ENCODE measurements at places on chromosomes 2 and 18.

DNA sequence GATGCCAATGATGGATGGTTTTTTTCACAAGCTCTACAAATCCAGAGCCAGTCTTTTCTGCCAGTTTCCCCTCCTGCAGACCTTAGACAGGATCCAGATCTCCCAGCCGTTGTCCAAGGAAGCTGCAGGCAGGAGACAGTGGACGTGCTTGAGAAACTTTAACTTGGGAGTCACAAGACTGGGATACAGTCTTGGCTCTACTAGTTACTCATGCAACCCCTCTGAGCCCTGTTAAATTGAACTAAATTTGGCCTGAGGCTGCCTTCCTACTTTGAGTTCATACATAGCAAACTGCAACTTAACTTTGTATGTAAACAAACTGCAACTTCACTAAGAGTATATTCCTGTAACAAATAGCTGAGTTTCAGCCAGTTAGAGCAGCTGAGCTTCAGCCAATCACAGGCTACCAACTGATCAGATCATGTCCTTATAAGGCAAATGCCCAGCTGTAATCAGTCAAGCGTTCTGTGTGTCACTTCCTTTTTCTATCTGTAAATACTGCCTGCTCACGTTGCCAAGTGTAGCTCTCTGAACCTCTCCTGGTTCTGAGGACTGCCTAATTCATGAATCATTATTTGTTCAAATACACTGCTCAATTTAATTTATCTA, 140.9 kb downstream of the CAPN13 start:
- DNase-seq = no peak

DNA sequence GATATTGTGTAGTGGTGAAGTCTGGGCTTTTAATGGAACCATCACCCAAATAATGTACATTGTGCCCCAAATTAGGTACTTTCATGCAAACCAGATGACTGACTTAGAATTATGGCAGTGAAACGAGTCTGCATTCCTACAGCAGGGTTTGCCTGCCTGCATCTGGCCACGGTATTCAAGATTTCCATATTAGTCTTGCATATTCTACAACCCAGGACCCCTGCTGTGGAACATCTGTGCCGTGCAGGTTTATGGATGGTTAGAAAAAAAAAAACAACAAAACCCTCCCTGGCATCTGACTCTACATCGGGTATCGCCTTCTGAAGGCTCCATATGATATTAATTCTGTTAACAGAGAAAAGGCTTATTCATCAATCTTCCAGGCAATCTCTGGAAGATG, 394.8 kb downstream of the DCDC2C start:
- no peak for DNase-seq

DNA sequence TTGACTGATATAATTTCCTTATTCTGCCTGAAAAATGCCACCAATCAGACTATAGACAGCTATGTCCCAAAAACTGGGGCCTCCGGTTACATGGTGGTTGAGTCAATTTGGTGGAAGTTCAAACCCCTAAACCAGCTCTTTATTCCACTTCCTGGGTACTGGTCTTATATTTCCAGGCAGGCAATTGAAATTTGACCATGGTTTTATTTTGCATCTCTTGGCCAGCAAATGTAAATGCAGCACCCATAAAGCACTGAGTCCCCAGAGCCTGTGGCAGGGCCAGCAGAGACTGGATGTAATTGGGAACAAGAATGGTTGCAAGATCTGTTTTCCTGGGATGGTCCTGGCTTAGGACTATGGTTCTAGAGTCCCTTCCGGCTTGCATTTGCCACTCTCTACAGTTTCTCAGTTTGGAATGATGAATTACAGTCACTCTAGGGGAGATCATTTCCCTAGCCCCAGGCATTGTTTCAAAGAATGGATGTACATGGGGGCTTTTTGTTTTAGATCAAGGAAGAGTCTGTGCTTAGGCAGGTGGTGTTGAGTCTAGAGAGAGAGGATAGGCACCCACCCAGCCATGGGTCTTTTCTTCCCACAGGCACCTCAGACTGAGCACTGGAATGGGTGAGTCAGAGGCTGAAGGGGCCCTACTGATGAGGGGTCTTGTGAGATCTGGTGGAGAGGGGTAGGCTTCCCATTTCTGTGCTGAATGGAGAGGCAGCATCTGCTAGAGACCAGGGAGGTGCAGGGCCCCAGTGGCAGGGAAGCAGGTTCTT, 108.4 kb upstream of the CDC42EP3 start:
- DNase-seq = no peak

GRCh38 chr2:126253669-126254068, 402.3 kb upstream of the GYPC start:
- no peak for DNase-seq

- DNase-seq = no peak
Measured at GRCh38 chr18:58038063-58038462, 6.0 kb upstream of the NEDD4L start.

DNA sequence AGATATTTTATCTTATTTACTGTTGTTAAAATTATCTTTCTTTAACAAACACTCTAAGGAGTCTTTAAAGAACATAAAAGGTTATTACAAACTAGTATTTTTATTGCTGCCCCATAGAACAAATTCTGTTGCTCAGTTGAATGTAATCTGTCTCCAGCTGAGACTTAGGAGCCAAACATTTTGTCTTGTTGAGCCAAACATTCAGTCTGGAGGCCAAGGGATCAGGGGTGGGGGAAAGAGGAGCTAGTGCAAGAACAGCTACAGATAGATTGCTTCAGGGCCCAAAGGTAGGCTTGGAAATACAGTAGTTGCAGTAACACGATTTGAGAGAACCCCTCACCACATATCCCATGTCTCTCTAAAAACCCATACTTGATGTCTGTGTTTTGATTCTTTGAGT, 51.2 kb downstream of the TPGS2 start:
- DNase-seq = no peak

- no peak for DNase-seq
Measured at GRCh38 chr2:235803028-235803427, 309.2 kb downstream of the AGAP1 start.

- DNase-seq = no peak
Measured at GRCh38 chr2:99845296-99845695, 297.1 kb downstream of the AFF3 start.

DNA sequence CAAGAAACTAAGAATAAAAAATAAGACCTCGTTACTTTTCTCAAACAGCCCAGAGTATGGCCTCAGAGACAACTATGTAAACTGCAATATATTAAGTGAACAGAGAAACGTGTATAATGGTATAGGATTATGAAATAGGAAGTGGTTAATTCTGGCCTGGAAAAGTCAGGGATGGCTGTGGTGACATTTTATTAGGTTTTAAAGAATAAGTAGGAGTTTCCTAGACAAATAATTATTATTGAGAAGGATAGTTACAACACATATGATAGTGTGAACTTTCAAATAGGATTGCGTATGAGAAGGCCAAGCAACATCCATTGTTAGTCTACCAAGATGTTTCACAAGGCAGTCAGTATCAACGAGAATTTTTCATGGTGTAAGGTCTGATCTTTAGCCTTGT, 244.1 kb downstream of the LPIN1 start:
- DNase-seq = no peak

GRCh38 chr2:113080134-113080533, 12.4 kb downstream of the IL1F10 start:
- DNase-seq = peak; percentile 38

DNA sequence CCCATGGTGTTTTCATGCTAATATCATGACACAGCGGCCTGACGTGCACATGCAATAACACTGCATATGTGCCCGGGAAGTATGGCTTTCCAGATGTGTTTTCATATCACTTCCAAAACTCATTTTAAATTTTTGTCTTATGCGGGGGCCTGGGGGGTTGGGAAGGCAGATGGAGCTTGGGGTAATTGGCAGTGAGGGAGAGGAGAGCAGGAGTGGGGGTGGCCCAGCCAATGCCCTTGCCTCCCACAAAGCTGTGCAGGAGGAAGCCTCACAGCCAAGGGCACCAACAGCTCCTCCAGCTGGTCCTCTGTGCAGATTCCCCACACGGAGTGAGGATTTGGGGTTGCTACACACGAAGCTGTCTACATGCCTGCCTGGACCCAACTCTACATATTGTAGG, 805.2 kb downstream of the GALR1 start:
- DNase-seq = no peak

DNA sequence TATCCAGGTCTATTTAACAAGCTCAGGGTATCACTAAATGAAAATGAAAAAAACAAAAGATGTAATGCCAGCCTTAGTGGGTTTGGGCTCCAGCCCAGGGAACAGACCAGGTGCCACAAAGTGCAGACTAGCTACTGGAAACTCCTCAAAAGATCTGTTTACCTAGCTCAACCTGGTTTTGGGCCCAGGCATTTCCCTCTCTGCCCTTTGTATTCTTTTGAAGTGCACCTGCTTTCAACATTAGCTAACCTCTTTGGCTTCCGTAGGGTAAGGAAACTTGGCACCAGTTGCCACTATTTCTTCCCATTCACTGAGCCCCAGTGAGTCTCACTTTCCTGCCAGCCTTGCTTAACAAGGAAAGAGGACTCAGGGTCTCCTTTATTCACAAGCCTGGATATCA, 123.6 kb upstream of the CDCA7 start:
- no peak for DNase-seq

GRCh38 chr2:65666156-65666725, 233.8 kb upstream of the SPRED2 start:
- no peak for DNase-seq

DNA sequence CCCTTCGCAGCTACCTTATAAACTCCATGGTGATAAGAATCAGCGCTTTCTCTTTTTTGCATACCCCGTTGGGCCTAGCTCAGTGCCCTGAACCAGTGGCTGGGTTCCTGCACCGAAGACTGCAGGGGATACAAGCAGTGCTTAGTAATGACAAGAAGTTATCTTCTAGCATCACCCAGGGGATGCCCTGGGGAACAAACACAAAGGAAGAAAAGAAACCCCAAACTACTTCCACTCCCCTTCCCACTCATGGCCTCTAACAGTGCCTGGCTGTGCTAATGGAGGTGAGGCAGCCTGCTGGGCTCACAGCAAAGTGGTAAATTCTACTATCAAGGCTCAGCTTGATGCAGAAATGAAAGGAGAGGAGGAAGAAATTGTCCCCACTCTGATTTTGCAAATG, 314.7 kb downstream of the TXNL1 start:
- no peak for DNase-seq

DNA sequence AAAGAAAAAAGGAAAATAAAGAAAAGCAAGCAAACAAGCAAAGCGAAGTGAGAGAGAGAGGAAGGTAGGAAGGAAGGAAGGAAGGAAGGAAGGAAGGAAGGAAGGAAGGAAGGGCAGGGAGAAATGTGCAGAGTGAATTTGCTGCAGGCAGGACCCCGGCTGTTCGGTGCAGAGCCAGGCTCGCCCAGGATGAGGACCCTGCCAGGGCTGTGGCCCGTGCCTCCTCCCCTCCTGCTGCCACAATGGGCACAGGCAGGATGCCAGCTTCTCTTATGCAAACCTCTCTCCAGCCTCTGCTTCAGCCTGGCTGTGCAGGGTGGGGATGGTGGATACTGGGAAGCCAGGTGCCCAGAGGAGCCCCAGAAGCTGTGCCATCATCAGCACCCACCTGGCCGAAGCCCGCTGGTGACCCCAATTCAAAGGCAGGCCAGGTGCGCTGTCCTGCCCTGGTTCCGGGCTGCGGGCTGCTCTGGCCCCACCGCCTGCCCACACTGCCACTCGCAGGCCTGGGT, 3.2 kb downstream of the GPR17 start:
- no peak for DNase-seq

- no peak for DNase-seq
Measured at GRCh38 chr2:181887045-181887444, 4.5 kb upstream of the ITPRID2 start.

- DNase-seq = no peak
Measured at GRCh38 chr2:100624536-100624935, 61.7 kb downstream of the PDCL3 start.

DNA sequence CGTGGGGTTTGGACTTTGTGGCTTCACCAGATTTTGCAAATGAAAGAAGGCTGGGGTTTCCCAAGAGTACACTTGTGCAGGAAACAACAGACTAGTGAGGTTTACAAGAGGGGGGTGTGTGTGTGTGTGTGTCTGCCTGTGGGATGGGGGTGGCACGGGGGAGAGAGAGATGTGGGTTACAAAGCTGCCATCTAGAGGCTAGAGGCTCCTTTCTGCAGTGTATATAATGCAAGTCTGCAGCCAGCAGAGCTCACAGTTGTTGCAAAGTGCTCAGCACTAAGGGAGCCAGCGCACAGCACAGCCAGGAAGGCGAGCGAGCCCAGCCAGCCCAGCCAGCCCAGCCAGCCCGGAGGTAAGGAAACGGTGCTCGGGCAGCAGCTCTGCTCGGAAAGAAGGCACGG, at the start of gene ACKR3:
ACKR3 (plus strand) TSS at position 253 of the 401 bp plus-strand sequence. CDS start 10,641 bp downstream, outside the sequence.
- peak; percentile 25 for DNase-seq

GRCh38 chr2:100260712-100261620, 61.3 kb downstream of the LONRF2 start:
- no peak for DNase-seq

DNA sequence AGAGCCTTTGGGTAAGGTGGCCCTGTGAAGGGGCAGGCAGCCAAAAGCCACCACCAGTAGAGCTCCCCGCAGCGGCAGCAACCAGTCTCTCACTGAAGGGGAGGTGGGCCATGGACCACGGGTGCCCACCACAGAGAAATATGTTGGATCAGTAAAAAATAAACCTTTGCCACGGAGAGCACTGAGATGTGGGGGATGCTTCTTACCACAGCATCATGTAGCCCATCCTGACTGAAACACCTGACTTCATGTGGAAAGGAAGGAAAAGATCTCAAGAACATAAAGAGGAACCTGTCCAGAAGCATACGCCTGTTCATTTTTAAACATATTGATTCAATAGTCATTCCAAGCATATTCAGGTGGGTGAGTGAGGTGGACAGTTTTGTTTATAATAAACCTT, 51.1 kb downstream of the LONRF2 start:
- no peak for DNase-seq

- no peak for DNase-seq
Measured at GRCh38 chr18:41769265-41769664, 185.8 kb upstream of the PIK3C3 start.

DNA sequence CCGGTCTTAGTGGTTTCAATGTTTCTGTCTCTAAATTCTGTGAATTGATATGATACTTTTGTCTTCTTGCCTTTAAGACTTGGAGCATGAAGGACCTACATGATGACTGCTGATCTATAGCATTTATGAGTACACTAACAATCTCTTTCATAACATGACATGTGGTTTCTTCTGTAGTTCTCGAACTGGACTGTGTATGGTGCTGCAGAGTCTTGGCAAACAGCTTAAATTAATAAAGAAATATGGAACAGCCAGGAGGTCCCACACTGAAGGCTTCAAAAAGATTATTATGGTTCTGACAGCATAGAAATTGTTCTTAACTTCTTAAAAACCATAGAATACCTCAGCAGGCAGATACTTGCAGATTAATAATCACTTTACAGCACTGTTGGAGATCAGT, 145.0 kb downstream of the DCC start:
- DNase-seq = no peak

- DNase-seq = no peak
Measured at GRCh38 chr2:23789012-23789411, 137.9 kb downstream of the ATAD2B start.

GRCh38 chr2:71348302-71348701, 16.7 kb downstream of the ZNF638 start:
- DNase-seq = no peak

GRCh38 chr2:213934560-213934959, 476.3 kb upstream of the VWC2L start:
- no peak for DNase-seq

GRCh38 chr18:62566199-62566598, 43.4 kb downstream of the ZCCHC2 start:
- no peak for DNase-seq

Measured in KG1 (cell line).